IMR-90 (cell line): ENCODE measurements at places on chromosomes 6 and 20. TPM values are rescaled to one million over a fixed set of nuclear protein-coding genes. Genes with fewer than 3 reads are reported as not detected.

The PHF3 gene
- 5.4 and 5.6 TPM in 2 replicates for polyA plus RNA-seq

The TREML2 gene
- not detected in 2 replicates for polyA plus RNA-seq

The ROS1 gene
- 0.03 TPM in 1 of 2 replicates, not detected in the other for polyA plus RNA-seq

The VGLL2 gene
- polyA plus RNA-seq = not detected in 2 replicates

The PHF1 gene
- polyA plus RNA-seq = 47.2 and 50.8 TPM in 2 replicates

DNA sequence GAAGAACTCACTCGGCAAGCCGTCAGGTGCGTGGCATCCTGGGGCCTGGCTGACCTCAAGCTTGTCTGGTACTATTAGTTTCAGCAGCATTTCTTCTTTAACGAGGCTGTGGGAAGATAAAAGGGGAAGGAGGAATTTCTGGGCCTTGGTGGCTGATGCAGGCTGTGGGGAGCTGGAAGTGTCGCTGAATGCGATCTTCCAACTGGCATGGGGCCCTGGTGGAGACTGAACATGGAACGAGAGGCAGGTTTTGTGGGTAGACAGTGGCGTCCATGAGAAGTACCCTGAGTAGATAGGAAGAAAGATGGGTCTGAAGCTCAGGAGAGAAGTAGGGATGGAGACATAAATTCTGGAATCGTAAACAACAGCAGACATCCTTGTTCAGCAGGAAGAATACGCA, 23.9 kb downstream of the ERMARD start:
- H3K36me3 ChIP-seq = peaks cover 29% of the 10 kb centered on the region
- no peak for DNase-seq

DNA sequence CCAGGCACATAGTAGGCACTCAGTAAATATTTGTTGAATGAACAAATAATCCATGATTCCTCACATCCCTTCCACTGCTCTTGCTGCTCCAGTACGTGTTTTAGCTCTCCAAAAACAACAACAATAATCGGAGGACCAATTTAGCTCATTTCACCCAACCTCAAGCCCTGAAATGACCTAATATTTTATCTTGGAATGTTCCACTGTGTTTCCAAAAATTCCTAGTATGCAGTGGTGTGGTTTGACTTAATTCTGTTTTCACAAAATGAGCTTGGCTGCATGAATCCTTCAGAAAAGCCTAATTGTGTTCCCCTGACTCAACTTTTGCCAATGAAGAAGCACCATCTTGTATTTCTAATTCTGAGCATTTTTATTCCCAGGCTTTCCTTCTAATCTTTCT, 168.0 kb upstream of the PHACTR1 start:
- H3K4me1 ChIP-seq = peaks cover 3% of the 10 kb centered on the region; the same call in 1 of the 2 replicates
- H3K27ac ChIP-seq = no peak overlapping the region
- no peaks in the 10 kb centered on the region for H3K36me3 ChIP-seq
- DNase-seq = peak; percentile 59
- no peaks in the 10 kb centered on the region for H3K27me3 ChIP-seq
- H3K4me3 ChIP-seq = no peak overlapping the region

DNA sequence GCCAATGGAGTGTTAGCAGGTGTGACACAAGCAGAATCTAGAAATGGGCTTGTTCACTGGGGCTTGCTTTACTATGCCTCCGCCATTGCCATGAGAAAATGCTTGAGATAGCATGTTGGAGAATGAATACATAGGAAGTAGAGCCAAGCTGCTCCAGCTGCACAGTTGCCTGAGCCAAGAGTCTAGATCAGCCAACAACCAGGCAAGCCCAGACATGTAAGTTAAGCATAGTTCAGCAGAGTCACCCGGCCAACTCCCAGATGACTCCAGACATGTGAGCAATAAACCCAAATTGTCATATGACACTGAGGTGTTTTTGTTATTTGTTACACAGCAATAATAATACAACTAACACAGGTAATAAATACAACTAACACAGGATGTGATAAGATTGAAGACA, 167.9 kb downstream of the HAO1 start:
- H3K27me3 ChIP-seq = no peaks in the 10 kb centered on the region
- H3K36me3 ChIP-seq = no peaks in the 10 kb centered on the region
- no peak overlapping the region for H3K4me3 ChIP-seq
- peak; percentile 53 for DNase-seq
- H3K27ac ChIP-seq = no peak overlapping the region

- H3K27ac ChIP-seq = no peak overlapping the region
- no peaks in the 10 kb centered on the region for H3K27me3 ChIP-seq
- H3K4me3 ChIP-seq = no peak overlapping the region
Measured at GRCh38 chr6:169501128-169501527, 200.7 kb downstream of the WDR27 start.

- no peak overlapping the region for H3K4me3 ChIP-seq
- no peak overlapping the region for H3K27ac ChIP-seq
- H3K36me3 ChIP-seq = no peaks in the 10 kb centered on the region
- no peaks in the 10 kb centered on the region for H3K27me3 ChIP-seq
- no peak for DNase-seq
- H3K4me1 ChIP-seq = no peaks in the 10 kb centered on the region
Measured at GRCh38 chr6:28600245-28600644, 74.6 kb downstream of the GPX5 start.

- H3K27ac ChIP-seq = no peak overlapping the region
- no peaks in the 10 kb centered on the region for H3K36me3 ChIP-seq
- H3K4me1 ChIP-seq = no peaks in the 10 kb centered on the region
Measured at GRCh38 chr20:59214606-59215547, 51.3 kb downstream of the ZNF831 start.

DNA sequence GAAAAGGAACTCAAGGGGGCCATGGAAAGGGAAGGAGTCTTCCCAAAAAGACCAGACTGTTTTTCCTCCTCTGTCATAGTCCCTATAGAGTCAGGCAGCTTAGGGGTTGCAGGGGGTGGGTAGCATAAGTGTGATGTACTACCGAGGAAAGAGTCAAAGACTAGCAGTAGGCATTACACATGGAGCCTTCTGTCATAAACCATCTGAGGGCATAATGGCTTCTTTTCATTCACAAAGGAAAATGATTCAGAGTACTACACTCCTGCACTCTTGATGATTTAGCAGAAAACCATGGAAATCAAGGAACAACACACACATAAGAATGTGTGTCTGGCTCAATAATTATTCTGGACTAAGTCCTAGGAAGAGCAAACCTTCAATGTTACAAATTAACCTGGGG, 14.9 kb downstream of the PLN start:
- no peak overlapping the region for H3K27ac ChIP-seq
- peak; percentile 69 for DNase-seq
- H3K36me3 ChIP-seq = peaks cover 7% of the 10 kb centered on the region; the same call in 1 of the 2 replicates
- H3K4me1 ChIP-seq = peaks cover 3% of the 10 kb centered on the region
- H3K4me3 ChIP-seq = no peak overlapping the region
- no peaks in the 10 kb centered on the region for H3K27me3 ChIP-seq

GRCh38 chr6:10381133-10381829, 33.6 kb downstream of the TFAP2A start:
- no peaks in the 10 kb centered on the region for H3K36me3 ChIP-seq
- H3K27me3 ChIP-seq = peaks cover 55% of the 10 kb centered on the region
- H3K27ac ChIP-seq = no peak overlapping the region
- H3K4me3 ChIP-seq = no peak overlapping the region
- H3K4me1 ChIP-seq = no peaks in the 10 kb centered on the region

DNA sequence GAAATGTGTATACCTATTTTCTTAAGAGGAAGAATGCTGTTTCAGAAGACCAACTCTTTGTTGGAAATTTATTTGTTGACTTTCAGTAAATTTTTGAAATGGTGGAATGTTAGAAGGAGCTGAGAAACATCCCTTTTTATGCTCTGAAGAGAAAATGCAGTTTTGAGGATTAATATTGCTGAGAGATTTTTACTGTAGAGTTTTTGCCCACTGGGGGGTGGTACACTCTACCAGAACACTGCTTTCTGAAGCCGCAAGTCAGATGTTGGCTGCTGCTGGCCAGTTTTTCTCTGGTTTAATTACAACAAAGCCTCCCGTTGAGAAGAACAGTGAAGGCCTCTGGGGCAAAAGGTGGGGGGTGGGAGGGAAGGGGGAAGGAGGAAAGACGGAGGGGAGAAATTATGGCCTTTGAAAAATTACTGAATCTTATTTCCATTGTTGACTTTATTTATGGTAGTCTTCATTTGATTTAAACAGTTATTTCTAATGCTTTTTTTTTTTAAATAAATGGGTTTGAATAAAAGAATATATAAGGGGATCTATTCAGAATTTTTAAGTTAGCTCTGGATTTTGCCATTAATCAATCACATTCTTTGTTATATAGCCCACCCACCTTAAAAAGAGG, 3.0 kb downstream of the FLRT3 start:
- H3K27ac ChIP-seq = no peak overlapping the region
- no peaks in the 10 kb centered on the region; the same call in 1 of the 2 replicates for H3K4me1 ChIP-seq
- no peak overlapping the region for H3K4me3 ChIP-seq
- peak; percentile 45 for DNase-seq

DNA sequence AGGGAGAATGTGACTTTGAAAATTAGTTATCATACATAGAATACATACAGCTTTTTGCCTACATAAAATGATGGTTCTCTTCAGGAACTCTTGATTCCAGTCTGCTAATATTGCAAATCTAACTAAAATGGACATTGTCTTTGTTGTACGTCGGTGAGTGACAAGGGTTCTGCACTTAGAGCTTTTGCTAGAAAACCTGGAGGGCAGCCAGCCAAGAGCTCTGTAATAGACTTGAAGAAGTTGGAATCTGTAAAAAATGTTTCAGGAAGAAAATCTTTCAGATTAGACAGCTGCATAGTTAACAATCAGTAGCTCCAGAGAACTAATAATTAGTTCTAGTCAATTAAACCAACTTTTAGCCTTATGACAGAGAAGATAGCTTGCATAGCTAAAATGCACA, 138.3 kb downstream of the FLRT3 start:
- H3K27ac ChIP-seq = no peak overlapping the region
- no peak for DNase-seq
- no peaks in the 10 kb centered on the region for H3K36me3 ChIP-seq
- no peak overlapping the region for H3K4me3 ChIP-seq
- no peaks in the 10 kb centered on the region; the same call in 1 of the 2 replicates for H3K4me1 ChIP-seq

- no peak overlapping the region for H3K27ac ChIP-seq
- peaks cover 6% of the 10 kb centered on the region for H3K36me3 ChIP-seq
- no peaks in the 10 kb centered on the region for H3K27me3 ChIP-seq
- H3K4me3 ChIP-seq = no peak overlapping the region
Measured at GRCh38 chr6:24788031-24788665, 10.6 kb downstream of the ARMH2 start.

GRCh38 chr6:130105996-130106704, 87.8 kb downstream of the L3MBTL3 start:
- DNase-seq = no peak
- H3K4me1 ChIP-seq = no peaks in the 10 kb centered on the region
- no peaks in the 10 kb centered on the region for H3K27me3 ChIP-seq
- no peak overlapping the region for H3K4me3 ChIP-seq

DNA sequence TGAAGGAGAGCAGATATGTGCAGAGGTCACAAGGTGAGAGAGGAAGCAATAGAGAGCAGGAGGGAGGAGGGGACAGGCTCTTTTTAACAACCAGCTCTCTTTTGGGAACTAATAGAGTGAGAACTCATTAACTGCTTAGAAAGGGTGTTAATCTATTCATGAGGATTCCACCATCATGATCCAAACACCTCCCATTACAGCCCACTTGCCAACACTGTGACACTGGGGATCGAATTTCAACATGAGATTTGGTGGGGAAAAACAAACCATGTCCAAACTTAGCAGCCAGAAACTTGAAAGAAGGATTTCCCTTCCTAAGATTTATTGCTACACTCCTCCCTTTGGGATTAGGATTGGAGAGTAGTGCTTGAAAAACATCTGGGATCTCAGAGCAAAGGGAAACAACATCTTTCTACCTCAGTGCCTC, 135.5 kb upstream of the PLCB4 start:
- peaks cover 7% of the 10 kb centered on the region; the same call in 1 of the 2 replicates for H3K4me1 ChIP-seq
- H3K27me3 ChIP-seq = no peaks in the 10 kb centered on the region; the same call in 1 of the 2 replicates
- DNase-seq = no peak
- H3K4me3 ChIP-seq = no peak overlapping the region
- H3K27ac ChIP-seq = no peak overlapping the region
- no peaks in the 10 kb centered on the region for H3K36me3 ChIP-seq

- no peak for DNase-seq
- peaks cover 9% of the 10 kb centered on the region for H3K36me3 ChIP-seq
- H3K4me3 ChIP-seq = no peak overlapping the region
- peak overlapping the region; percentile 12; the same call in 1 of the 2 replicates for H3K27ac ChIP-seq
- H3K27me3 ChIP-seq = no peaks in the 10 kb centered on the region
- H3K4me1 ChIP-seq = 0 out of 2 replicates have a peak, but pooled peaks cover 2% of the 10 kb centered on the region
Measured at GRCh38 chr6:110097443-110097842, 82.0 kb downstream of the WASF1 start.

- no peaks in the 10 kb centered on the region for H3K4me1 ChIP-seq
- no peaks in the 10 kb centered on the region for H3K27me3 ChIP-seq
- no peak overlapping the region for H3K27ac ChIP-seq
- no peak overlapping the region for H3K4me3 ChIP-seq
- no peak for DNase-seq
Measured at GRCh38 chr6:52207066-52207465, 20.9 kb downstream of the IL17A start.
